ENCODE measurements at places on chromosomes 2 and 18.

DNA sequence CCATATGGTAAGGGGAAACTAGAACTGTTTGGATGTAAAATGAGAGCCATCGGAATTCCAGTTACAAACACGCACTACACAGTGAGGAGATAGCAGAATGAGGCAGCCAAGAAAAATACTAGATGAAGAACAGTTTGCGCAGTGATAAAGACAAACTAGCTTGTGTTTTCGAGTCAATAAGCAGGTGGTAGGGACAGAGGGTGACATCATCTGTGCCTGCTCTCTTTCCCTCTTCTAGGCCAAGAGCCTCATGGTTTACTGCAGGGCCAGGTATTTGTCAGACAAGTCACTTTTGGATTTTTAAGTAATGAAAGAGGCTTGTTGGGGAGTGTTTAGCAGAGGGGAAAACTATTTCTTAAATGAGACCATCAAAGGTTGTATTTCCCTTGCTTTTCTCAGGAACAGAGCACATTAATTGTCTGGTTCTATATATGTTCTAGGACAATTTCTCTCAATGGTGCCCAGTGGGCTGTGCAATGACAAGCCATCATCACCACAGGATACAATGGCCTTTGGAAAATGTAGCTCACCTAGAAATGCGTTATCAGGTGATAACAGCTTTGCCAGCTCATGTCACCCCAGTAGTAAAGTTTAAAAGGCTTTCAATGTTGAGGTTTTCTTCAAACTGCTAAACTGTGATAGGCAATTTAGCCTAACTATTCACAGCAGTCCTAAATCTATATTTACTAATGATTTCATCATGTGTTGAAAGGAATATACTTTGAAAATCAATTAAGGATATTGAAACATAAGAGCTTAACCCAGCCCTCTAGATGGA lies 1210.3 kb upstream of the ZEB2 start:
- DNase-seq = no peak

DNA sequence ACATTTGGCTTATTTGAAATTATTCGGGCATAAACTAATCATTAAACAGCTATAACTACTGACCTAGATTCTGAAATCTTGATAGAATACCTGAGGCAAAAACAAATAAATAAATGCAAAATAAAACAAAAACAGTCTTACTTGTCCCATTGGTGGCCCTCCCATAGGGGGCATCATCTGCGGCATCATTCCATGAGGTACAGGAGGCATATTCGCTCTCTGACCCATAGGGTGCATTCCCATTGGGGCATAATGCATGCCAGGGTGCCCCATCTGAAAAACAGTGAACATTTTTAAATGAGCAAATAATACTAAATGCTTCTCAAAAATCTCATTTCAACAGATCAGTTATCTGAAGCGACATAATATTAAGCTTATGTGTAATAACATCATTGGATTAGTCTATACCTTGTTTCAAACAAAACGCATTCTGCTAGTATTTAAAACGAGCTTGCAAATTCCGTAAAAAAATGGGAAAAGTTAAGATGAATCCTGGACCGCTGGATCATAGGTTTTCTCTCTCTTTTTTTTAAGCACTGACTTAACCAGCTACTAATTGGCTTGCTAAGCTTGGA lies 1.3 kb downstream of the PRPF40A start:
- DNase-seq = peak; percentile 68

- peak; percentile 87 for DNase-seq
Observed at GRCh38 chr2:230668184-230668938, 44.3 kb upstream of the CAB39 start.

- no peak for DNase-seq
Observed at GRCh38 chr2:147396890-147397289, 447.9 kb upstream of the ACVR2A start.

DNA sequence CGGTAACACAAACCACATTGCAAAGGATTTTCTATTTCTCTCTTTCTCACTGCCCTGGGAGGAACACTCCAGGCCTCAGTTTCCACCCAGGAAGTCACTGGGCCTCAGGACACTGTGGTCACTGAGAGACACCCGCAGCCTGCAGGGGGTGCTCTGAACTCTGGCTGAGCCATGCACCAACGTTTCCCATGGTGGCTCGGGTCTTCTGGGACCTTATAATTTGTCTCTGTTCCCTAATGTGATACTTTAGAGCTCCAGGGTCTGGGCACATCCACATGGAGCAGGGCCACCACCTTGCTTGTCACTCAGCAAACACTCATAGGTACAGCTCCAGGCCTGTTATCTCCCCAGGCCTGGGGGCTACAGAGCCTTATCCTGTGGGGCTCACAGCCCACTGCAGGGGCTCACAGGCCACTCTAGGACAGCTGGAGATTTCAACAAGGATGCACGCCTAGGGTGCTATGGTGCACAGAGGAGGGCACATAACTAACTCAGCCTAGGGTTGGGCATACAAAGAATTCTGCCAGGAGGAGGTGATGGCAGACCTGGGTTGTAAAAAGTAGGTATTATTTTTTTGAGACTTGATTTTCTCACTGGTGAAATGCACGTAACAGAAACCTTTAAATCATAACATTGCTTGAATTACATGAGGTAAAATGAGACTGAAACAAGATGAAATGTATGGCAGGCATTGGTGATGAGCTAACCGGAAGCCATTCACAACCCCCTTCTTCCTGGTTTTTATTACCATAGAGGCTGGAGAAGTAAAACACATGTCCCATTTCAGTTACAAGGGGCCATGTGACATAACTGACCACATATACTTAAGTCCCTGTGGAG lies 3.0 kb upstream of the HS1BP3 start:
- no peak for DNase-seq

Measured in activated CD4-positive, alpha-beta T cell treated with anti-CD3 and anti-CD28 coated beads, Interleukin-10, Interleukin-2, amounts not matched to agents 100 ng/mL and 50 ng/mL, durations not matched to agents 16 hours and 8 hours (primary cell).